H1 (cell line): ENCODE measurements at places on chromosomes 7 and 10.

DNA sequence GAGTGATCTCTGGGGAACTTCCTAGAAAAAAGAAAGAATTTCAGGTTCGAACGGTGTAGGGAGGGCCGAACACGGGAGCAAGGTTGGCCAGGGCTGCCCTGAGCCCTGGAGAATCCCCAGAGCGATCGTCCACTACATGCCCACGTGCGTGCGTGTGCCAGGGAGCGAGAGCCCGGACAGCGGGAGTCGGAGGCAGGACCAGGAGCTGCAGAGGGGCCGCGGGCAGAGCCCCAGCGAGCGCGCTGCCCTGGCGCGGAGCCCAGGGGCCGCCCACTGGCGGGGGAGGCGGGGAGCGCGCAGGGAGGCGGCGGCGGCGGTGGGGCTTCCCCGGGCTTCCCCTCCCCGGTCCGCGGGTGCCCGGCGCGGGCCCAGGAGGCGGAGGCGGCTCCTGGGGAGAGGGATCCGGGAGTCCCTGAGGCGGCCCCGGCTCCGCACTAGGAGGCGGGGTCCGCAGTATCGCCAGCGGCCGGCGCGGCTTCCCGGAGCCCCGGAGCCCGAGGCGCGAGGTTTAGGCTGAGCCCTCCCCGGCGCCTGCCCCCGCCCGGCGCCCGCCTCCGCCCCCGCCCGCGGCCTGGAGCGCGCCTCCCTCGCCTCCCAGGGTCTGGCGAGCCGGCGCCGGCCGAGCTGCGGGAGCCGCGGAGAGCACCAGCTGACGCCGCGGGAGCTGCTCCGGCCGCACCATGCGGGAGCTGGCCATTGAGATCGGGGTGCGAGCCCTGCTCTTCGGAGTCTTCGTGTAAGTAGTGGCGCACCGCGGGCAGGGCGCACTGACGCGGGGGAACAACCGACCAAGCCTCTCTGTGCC lies at the start of gene PLPP4:
TSS of gene PLPP4 (plus strand) at position 602 of the 805 bp plus-strand sequence. CDS start at position 681, 79 bp downstream.
- DNase-seq = peak; percentile 65

DNA sequence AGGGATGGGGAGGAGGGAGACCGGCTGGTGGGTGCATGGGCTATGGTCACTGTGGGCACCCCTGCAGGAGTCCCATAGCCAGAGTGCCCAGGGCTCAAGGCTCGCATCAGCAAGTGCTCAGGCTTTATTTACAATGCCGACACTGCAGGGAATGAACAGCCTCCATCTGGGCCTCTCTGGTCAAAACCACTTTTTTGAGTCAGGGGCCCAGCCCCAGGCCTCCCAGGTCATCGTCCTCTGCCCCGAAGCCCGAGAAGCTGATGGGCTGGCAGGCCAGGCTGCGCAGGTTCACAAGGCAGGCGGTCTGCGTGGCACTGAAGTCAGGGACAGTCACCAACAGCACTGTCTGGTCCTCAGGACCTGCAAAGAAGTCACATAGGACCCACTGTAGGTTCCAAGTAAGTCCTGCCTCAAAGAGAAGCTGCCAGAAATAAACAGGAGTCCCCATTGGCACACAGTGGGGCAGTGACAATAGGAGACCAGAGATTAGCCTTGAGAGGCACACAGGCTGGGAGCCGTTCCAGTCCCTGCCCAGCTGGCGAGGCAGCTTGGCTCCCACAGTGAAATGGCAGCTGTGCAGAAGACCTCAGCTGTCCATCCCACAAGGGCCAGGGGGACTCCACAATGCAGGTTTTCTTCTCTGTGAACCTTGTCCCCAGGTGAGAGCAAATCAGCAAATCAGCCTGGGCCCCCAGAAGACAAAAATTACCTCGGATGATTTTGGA lies 8.6 kb downstream of the POLD2 start:
- no peak for DNase-seq

- DNase-seq = no peak
These were observed 6.6 kb downstream of the TTYH3 start for GRCh38 chr7:2638224-2638991.

- no peak for DNase-seq
These were observed 831 bp downstream of the CCDC7 start for GRCh38 chr10:32446536-32447406.

GRCh38 chr10:116403740-116404250 lies 23.9 kb upstream of the PNLIPRP3 start:
- no peak for DNase-seq

- DNase-seq = no peak
These were observed 2.0 kb upstream of the BLVRA start for GRCh38 chr7:43756368-43757072.

DNA sequence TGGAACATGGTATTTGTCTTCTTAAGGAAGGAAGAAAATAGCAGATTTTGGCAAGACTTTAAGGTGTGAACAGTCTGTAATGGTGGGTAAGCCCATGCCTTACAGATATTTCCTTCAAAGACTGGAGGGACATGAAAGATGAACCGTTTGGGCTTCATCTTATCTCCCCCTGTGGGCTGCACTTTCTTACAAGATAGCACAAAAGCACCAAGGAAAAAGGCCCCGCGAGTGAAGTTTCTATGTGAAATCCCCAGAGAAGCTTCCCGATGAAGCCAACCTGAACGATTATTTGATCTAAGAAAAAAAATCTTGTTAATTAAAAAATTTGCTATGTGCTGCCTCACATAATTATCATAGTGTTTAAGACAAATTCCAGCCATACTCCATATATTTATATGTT lies 91.5 kb downstream of the NRP1 start:
- no peak for DNase-seq

- DNase-seq = no peak
These were observed 95.4 kb downstream of the FAM53B start for GRCh38 chr10:124648738-124649137.

DNA sequence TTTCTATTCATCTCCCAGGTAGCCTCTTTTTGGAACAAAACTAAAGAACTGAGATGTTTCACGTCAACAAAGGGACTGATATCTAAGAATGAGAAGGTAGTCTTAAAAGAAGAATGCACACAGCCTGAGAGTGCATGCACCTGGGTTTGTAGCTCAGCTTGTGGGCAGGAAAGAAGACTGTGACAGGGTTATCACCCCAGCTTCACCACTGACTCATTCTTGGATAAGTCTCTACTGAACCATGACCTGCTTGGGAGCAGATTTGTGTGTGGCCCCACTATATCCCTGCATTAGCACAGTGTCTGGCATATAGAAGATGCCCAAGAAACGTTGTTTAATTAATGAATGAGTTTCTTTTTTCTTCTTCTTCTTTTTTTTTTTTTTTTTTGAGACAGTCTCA lies 187.5 kb downstream of the GPAM start:
- DNase-seq = no peak

DNA sequence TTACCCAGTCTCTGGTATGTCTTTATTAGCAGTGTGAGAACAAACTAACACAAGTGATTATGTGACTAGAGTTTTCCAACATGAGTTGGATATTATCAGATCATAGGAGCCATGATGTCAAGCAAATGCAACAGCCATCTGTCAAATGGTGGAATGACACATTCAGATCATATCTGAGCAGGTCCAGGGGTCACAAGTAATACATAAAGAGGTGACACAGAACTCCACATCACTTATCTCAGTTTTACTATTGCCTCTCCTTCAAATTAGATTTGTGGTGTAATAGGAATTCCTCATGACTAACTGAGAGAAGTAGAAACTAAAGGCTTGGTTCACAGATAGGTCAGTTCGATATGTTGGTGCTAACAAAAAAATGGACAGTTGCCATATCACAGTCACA lies 12.2 kb upstream of the SAMD9L start:
- DNase-seq = no peak

GRCh38 chr7:108605559-108606201 lies 36.0 kb downstream of the DNAJB9 start:
- no peak for DNase-seq

GRCh38 chr10:119104654-119105015 lies 722 bp downstream of the DENND10 start:
- no peak for DNase-seq

- DNase-seq = no peak
These were observed 9.5 kb downstream of the RHOBTB1 start for GRCh38 chr10:60934215-60935175.

GRCh38 chr10:120156614-120157274 lies 264.2 kb downstream of the SEC23IP start:
- no peak for DNase-seq
